ENCODE measurements at places on chromosomes 4 and X. TPM values are rescaled to one million over a fixed set of nuclear protein-coding genes. Genes with fewer than 3 reads are reported as not detected.

Gene CRMP1
- 1.3 TPM for total RNA-seq

Gene CYP2U1
- 14.0 TPM for total RNA-seq

Gene HSFX4
- total RNA-seq, result not detected

Gene ENPEP
- 31.1 TPM for total RNA-seq

Gene TMPRSS11B
- total RNA-seq, result not detected

Gene ANXA10
- not detected for total RNA-seq

Gene MEPE
- total RNA-seq, result not detected

Gene ADGRG2
- total RNA-seq, result 2.1 TPM

Gene CPZ
- total RNA-seq, result not detected

Gene FRMD7
- not detected for total RNA-seq

Gene CNKSR2
- total RNA-seq, result 9.2 TPM

Gene MAGEA3
- not detected for total RNA-seq

Gene DGKK
- 0.07 TPM for total RNA-seq

Gene CLIC2
- 61.2 TPM for total RNA-seq

Gene ADAD1
- not detected for total RNA-seq

Gene MND1
- total RNA-seq, result 2.7 TPM

Gene SPANXN1
- not detected for total RNA-seq

Gene FGD1
- total RNA-seq, result 3.8 TPM

Gene RXFP1
- 0.13 TPM for total RNA-seq

Gene FGB
- not detected for total RNA-seq

Gene SHISA3
- total RNA-seq, result not detected

Gene NCAPG
- 6.6 TPM for total RNA-seq

Gene GPC4
- 3.8 TPM for total RNA-seq

Gene TSPYL2
- total RNA-seq, result 52.0 TPM

Gene SEPTIN6
- 105 TPM for total RNA-seq

Gene MAD2L1
- total RNA-seq, result 3.3 TPM

Gene RWDD4
- total RNA-seq, result 14.2 TPM

Gene VCX
- not detected for total RNA-seq

Gene FAM53A
- total RNA-seq, result 2.5 TPM

Gene BCAP31
- 146 TPM for total RNA-seq

Gene UGDH
- total RNA-seq, result 30.8 TPM

Gene GSX2
- total RNA-seq, result not detected

Gene CTSO
- total RNA-seq, result 24.5 TPM

Gene NSG1
- total RNA-seq, result 1.9 TPM

Gene CXCL6
- 143 TPM for total RNA-seq

Gene USP9X
- total RNA-seq, result 102 TPM

Gene CPE
- total RNA-seq, result 7.2 TPM

Gene TEX13B
- total RNA-seq, result not detected

Gene FAT4
- 11.2 TPM for total RNA-seq

Gene MAEA
- total RNA-seq, result 74.1 TPM

Gene F8A3
- total RNA-seq, result 5.0 TPM

Gene VCX3B
- total RNA-seq, result not detected

Gene MAGEC1
- 0.68 TPM for total RNA-seq

Gene UCP1
- total RNA-seq, result not detected

Gene FAM9A
- not detected for total RNA-seq

Gene POU4F2
- not detected for total RNA-seq

Gene SETD7
- total RNA-seq, result 45.4 TPM

Gene COL25A1
- 0.46 TPM for total RNA-seq

Gene PITX2
- not detected for total RNA-seq

Gene WNK3
- 1.7 TPM for total RNA-seq

Gene CDX4
- not detected for total RNA-seq

Gene MAGEB10
- not detected for total RNA-seq

Gene F8A1
- total RNA-seq, result 32.0 TPM

Gene HMGN5
- total RNA-seq, result 4.9 TPM

Gene NSUN7
- 5.5 TPM for total RNA-seq

Gene CT55
- total RNA-seq, result not detected

Gene ARAP2
- total RNA-seq, result 67.6 TPM

Gene TMEM271
- total RNA-seq, result not detected

Measured in spleen (tissue), 13 donors.